Stimulated activated naive CD4-positive, alpha-beta T cell (primary cell): ENCODE measurements at places on chromosomes 5 and 9.

GRCh38 chr5:166287866-166288265 lies 2003.6 kb upstream of the WWC1 start:
- no peak for DNase-seq

DNA sequence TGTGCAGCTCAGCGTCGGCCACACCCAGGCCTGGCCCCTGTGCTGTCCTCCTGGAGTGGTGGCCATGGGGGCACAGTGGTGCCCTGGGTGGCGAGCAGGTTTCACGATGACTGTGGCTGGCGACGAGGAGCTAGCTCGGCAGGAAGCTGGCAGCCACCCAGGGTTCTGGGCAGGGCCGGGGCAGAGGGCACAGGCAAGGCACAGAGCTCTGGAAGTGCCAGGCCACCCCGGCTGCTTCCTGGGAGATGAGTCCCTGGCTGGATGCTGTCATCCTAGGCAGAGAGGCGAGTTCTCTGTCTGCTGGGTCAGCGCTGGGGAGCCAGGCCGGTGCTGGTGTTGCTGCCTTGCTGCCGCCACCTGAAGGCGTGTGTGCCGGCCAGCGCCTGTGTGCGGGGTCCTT lies 51.7 kb downstream of the RXRA start:
- no peak for DNase-seq

DNA sequence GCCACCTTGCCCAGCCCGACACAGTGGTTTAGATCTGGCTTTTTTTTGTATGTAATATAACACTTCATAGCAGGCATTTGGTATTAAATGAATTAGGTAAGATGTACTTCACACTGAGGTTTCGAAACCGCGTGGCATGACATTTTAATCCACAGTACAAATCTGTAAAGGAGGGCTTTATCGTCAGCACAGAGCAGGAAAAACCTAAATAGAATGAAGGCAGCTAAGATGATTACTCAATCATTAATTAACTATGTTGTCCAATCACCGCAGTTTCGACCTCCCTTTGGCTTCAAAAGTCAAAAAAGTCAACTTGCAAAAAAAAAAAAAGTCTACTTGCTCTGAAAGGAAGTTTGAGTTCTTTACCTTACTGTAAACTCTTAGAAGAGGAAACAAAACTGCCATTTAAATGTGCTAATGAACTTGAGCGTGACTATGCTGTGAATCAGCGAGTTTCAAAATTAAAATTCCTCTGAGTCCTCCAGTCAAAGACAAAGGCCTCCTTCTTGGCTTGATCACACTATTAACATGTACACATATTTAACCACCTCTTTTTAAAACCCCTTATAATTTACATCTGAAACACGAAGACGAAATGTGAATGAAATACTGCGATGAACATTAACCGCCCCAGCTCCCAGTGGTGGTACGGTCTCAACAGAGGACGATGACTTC lies 698 bp upstream of the SEC24A start:
- DNase-seq: peak; percentile 59

DNA sequence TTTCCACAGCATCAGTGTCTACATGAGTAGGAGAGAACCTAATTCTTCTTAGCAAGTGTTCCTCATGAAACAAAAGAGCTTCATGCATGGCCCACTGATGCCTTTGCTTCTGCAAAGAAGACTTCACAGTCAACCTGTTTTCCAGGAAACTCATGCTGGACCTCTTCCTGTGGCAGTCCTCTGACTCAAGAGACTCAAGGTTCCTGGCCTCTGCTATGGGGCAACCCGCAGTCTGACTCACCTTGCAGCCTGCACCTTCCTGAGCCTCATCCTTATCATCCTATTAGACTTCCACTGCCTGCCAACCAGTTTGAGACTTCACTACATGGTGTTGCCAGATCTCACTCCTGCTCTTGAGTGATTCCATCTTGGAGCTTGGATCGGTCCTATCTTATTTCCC lies 17.6 kb upstream of the AGGF1 start:
- no peak for DNase-seq

DNA sequence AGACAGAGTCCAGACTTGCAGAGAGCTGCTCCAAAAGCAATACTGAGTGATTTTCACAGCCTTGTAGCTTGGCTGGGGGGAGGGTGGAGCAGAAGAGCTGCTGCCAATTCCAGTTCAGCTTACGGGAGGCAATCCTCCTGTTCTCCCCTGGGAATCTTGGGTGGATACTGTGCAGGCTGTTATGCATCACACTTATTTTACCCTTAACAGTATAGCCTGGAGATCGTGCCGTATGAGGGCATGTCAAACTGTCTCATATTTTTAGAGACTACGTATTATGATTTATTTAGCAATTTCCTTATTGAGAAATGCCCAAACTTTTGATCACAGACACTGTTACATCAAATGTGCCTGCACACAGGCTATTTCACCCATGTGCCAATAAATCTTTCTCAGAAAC lies 85.2 kb downstream of the BASP1 start:
- no peak for DNase-seq

DNA sequence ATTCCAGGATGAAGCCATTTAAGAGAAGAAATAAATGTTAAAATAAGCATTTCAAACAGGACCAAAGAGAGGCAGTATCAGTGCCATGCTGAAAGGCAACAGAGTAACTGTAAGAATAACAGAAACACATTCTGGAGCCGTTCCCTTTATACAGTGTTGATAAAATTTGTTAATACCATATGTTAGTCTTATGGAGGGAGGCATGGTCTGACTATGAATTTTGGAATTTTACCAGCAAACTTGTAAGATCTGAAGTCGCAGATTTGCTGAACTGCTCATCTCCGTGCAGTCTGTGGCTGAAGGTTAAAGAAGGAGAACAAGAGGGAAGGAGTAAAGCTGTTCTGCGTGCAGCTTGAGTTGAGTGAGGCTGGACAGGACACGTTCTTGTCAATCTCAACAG lies 508.4 kb downstream of the NFIB start:
- DNase-seq: no peak

GRCh38 chr5:135138116-135138850 lies 104.3 kb upstream of the PITX1 start:
- no peak for DNase-seq

- DNase-seq: peak; percentile 6
Observed at GRCh38 chr9:113520109-113520642, 56.6 kb downstream of the RGS3 start.

DNA sequence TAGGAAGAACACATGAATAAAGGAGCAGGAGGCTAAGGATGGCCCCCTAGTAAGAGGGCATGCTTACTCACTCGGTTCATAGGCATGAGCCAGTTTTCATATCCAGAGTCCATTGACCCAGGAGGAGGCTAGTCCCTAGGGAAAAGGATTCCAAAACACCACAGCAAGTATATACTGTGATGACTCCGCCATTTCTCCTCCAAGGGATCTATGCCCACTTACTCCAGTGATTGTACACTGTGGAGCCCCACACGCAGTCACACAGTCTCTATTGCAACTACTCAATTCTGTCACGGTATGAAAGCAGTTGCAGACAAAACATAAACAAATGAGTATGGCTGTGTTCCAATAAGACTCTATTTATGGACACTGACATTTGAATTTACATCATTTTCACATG lies 117.7 kb upstream of the ALDH1B1 start:
- DNase-seq: no peak

GRCh38 chr9:69093471-69094103 lies 58.0 kb downstream of the FXN start:
- DNase-seq: no peak

GRCh38 chr5:153926201-153926600 lies 112.5 kb downstream of the FAM114A2 start:
- DNase-seq: no peak

- DNase-seq: no peak
Observed at GRCh38 chr5:14308384-14309154, 165.4 kb downstream of the TRIO start.

DNA sequence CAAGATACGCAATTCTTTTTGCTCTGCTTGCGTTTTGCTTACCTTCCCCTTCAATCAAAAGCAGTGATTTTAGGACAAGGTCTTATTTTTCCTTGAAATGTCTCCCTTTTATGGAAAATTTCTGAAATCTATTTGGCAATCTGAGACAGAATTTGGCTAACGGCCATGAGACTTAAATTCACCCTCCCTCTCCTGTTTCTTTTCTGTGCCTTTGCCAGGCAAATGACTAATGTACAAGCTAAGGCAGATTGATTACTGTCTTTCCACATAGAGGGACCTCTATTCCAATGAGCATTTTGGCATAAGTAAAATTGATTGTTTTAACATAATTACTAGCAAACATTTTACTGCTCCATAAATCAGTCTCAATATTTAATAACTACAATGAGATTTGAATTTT lies 31.7 kb downstream of the FAM81B start:
- DNase-seq: no peak

GRCh38 chr9:86573886-86574285 lies 219.7 kb upstream of the TUT7 start:
- DNase-seq: no peak

DNA sequence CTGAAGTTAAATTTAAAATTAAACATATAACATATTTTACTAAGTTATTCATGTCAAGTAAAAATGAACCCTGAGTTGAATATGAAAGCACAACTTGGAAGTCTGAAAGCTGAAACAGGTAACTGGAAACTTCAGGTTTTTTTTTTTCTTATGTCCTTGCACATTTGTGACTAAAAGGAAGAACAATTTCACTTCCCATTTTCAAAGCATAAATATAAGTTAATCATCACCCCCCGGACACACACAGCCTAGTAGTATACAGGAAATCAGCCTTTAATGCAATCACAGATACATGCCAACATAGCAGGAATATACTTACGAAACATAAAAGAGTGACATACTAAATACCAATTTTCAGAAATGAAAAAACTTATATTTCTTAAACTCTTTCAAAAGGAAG lies 225.9 kb downstream of the RFX3 start:
- no peak for DNase-seq

DNA sequence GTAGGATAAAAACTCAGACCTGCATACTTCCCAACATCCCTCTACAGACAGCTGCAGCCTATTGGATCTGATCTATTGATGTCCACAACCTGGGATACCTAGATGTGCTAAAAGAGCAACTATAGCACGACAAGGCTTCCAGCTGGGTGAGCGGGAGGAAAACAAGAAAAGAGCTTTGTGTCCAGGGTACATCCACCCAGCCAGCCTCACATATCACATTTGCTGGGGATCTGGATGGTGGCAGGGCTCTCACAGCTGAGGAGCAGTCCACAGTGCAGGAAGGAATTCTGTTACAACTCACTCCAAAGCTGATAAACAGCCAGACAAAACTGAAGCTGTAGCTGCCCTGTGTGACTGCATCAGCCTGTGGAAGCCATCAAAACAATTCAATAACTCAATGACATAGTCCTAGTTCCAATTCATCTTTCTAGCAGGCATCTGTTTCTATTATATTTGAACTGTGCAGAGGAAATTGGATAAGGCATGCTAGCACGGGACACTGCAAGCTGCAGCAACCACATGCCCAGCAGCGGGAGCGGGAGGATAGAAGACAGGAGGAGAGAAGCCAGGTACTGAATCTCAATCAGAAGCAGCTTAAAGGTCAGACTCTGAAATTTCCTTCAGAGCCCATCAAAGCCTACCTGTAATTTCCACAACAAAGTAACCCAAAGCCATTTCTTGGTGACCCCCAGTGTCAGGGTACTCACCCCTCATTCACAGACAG lies 45.0 kb downstream of the MED10 start:
- DNase-seq: no peak

- no peak for DNase-seq
Observed at GRCh38 chr5:37769840-37770239, 70.0 kb downstream of the GDNF start.

DNA sequence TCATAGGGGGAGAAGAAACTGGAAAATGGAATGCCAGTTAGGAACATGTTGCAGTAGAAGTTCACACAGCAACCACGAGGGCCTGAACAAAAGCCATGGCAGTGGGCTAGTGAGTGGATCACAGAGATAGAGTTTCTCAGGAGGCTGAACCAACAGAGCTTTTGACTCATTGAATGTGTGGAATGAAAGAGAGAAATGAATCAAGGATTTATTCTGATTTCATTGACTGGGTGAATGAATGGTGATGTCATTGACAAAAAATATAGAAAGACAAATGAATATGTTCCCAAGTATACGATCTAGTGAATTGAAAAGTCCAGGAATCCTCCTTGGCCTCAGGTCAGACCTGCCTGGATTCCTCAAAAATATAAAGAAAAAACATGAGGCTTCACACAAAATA lies 99.2 kb downstream of the ZNF462 start:
- DNase-seq: no peak

DNA sequence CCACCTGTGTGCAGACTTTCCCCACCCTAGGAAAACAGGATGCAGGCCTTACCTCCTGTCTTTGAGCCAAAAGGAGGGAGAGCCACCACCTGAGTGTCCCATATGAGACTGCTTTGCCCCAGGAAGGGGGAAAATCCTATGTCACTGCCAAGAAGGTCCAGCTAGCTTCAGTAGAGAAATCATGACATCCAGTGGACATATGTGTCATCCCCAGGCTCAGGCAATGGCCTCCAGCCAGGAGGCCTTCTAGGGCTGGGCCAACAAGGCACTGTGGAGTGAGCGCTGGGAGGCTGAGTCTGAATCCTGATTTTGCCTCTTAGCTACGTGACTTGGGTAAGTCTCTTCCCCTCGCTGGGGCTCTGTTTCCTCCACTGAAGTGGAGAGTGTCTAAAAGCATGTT lies 60.2 kb downstream of the SMIM23 start:
- DNase-seq: no peak

- no peak for DNase-seq
Observed at GRCh38 chr9:70567511-70567910, 153.1 kb upstream of the KLF9 start.

GRCh38 chr9:134329886-134330285 lies 3.6 kb downstream of the RXRA start:
- no peak for DNase-seq

DNA sequence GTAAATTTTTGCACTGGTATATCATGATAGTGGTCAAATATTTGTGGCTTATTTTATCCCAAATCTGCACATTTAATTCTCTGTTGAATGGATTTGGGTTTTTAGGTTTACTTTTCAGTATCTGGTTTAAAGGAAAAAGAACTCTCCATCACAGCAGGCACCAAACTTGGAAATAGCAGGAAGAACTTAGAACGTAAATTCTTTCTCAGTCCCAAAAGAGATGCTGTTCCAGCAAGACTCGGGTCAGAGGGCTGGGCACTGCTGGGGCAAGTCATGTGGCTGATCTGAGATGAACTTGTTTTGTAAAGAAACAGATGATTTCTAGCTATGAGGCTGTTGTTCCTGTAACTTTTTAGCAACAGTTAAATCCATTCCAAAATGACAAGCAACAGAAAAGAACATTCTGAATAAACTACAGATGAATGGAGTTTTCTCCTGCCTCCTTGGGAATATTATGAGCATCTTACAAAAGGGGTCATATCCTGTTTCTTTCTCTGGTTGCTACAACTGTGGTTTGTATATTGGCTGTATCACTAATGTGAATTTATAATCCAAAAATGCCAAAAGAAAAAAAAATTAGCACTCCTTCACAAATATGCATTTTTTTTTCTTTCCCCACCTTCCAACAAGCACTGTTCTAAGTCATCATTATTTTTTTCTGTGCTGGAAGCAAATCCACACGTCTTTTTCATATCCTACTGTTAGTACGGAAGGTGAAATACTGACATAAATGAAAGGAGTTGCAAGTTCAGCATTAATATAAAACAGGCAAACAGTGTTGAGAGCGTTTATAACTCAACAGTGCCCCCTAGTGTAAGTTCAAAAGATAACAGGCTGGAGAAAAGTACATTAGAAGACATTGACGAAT lies 31.1 kb downstream of the OR2K2 start:
- DNase-seq: no peak

GRCh38 chr5:146993876-146994530 lies 115.4 kb upstream of the PPP2R2B start:
- DNase-seq: no peak

- no peak for DNase-seq
Observed at GRCh38 chr5:157735991-157736390, 4.8 kb downstream of the THG1L start.

- DNase-seq: no peak
Observed at GRCh38 chr9:125141251-125141650, 2.1 kb downstream of the SCAI start.
